Epithelial cell of alveolus of lung (primary cell): ENCODE measurements at places on chromosomes 1 and 21. TPM values are rescaled to one million over a fixed set of nuclear protein-coding genes. Genes with fewer than 3 reads are reported as not detected.

The LORICRIN gene
- total RNA-seq = not detected in 2 replicates

The RSBN1 gene
- total RNA-seq = 5.8 and 19.1 TPM in 2 replicates

The CD2 gene
- total RNA-seq = not detected in 2 replicates

The PARP1 gene
- 78.3 and 135 TPM in 2 replicates for total RNA-seq

The PHACTR4 gene
- 9.1 and 14.5 TPM in 2 replicates for total RNA-seq

The KCNA3 gene
- total RNA-seq = 0.64 and 0.91 TPM in 2 replicates

The TNFRSF14 gene
- 8.8 and 17.6 TPM in 2 replicates for total RNA-seq

The FAM110D gene
- total RNA-seq = under 0.01 TPM in 1 of 2 replicates, not detected in the other

The TLR5 gene
- total RNA-seq = 0.08 and 0.13 TPM in 2 replicates

The PEX11B gene
- total RNA-seq = 24.7 and 31.3 TPM in 2 replicates
